Gastrocnemius medialis (tissue), 4 donors: ENCODE measurements at places on chromosomes 12 and 14. TPM values are rescaled to one million over a fixed set of nuclear protein-coding genes. Genes with fewer than 3 reads are reported as not detected.

DNA sequence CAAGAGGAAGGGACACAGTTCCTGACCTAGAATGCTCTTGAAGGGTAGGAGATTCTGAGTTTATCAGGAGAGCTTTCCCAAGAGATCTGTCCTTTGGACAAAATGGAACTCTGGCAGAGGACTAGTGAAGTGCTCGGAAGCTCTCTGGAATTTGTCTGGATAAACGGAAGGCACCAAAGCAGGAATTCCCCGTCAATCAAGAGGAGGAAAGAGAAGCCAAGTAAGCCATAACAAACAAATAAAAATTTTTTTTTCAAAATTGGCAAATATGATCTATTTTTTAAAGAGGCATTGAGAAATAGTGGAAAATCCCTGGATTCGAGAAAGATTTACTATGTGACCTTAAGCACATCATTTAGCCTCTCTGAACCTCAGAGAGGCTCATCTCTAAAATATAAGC is 99.2 kb downstream of the GRIN2B start:
- no peak overlapping the region for H3K27ac ChIP-seq
- DNase-seq = no peak
- no peak overlapping the region for H3K4me3 ChIP-seq
- H3K27me3 ChIP-seq = no peaks in the 10 kb centered on the region

Gene OTOGL
- 0.10 TPM for total RNA-seq

DNA sequence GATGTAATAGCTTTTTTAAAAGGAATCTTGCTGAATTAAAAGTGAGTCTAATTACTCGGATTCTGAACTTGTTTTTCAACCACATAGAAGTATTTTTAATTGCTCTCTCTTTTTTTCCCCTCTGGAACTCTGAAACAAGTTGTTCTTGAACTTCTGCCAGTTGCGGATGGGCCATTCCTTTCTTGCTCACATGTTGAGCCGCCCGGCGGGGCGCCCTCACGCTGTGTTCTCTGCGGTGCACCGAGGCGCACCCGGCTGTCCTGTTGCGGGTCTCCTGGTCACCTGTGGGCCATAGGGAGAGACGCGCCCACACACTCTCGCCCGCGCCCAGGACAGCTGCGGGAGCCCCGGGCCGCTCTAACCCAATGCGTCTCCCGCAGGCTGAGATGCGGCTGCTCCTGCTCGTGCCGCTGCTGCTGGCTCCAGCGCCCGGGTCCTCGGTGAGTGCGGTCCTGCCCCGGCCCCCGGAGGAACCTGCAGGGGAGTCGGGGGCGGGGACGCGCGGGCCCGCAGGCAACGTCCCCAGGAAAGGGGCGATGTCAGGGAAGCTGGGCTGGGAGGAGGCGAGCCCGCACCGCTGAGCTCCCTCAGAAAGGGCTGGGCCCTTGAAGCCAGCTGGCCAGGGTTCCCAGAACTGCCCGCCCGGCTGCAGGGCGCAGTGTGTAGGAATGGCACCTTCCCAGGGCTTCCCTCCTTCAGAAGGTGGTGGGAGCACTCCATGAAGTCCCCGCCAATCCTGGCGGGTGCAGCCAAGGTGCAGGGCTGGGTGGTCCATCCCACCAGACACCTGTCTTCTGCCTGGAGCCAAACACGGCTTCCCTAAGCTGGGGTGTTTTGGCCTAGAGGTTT is 2.3 kb downstream of the PAPLN start:
- H3K4me1 ChIP-seq = peaks cover 8% of the 10 kb centered on the region
- H3K36me3 ChIP-seq = no peaks in the 10 kb centered on the region
- peaks cover 40% of the 10 kb centered on the region for H3K27me3 ChIP-seq

- DNase-seq = peak; percentile 5
- H3K27me3 ChIP-seq = no peaks in the 10 kb centered on the region
These were observed 11.3 kb downstream of the FOS start for GRCh38 chr14:75289840-75290388.

DNA sequence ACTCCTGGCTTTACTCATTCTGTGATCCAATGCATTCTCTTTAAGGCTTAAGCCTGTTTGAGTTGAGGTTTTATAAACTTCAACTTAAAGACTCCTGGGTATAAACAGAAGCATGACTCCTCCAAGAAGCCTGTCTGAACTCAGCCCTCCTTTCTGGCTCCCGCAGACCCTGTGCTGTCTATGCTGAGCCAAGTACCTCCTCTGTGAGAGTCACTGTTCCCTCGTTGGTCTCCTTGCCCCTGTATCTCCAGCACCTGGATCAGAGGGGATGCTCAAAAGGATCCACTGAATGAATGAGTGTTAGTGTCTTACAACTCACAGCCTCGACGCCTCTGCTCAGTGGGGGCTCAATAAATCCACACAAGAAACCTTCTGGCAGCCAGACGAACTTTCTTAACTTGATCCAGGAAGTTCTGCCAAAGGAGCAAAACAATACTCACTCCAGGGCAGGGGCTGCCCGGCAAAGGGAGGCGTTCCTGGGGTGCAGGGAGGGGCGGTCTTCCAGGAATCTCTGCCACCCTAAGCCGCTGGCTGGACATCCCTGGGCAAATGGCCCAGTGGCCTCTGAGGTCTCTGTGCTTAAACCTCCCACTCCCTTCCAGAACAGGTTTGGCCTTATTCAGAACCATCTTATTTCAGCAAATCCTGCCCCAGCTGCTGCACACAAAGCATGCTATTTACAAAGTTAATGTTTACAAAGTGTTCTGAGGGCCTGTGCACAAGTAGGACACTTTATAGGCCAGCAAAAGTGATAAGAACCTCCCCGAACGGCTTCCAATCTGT is 32.9 kb downstream of the MAP1LC3B2 start:
- H3K27me3 ChIP-seq = no peaks in the 10 kb centered on the region
- peaks cover 9% of the 10 kb centered on the region for H3K4me1 ChIP-seq
- peak overlapping the region; percentile 14 for H3K27ac ChIP-seq

DNA sequence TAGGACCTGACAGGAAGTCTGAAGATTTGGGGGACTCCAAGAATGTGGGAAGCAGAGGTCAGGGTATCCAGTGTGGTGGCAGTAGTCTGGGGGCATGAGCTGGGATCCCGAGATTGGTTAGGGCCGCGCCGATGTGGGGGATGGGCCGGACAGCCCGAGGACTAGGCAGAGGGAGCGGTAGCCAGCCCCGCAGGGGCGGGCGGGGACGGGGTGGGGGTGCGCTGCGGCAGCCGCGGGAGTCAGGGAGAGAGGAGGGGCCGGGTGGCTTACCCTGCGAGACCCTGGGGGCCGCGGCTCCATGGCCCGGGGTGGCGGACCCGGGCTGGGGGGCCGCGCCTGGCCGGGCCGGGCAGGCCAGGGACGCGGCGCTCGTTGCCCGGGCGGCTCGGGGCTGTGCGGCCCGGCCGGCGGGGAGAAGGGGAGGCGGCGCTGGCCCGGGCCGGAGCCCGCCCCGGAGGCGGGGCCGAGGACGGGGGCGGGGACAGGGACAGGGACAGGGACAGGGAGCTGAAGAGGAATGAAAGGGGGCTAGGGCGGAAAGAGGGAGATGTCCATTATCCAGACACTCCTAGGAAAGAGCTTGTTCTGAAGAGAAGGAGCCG is 5.6 kb downstream of the ZNF385A start:
- no peaks in the 10 kb centered on the region for H3K27me3 ChIP-seq
- no peaks in the 10 kb centered on the region for H3K36me3 ChIP-seq
- peak; percentile 66 for DNase-seq
